ENCODE measurements at places on chromosomes 16 and 17. TPM values are rescaled to one million over a fixed set of nuclear protein-coding genes. Genes with fewer than 3 reads are reported as not detected.

DNA sequence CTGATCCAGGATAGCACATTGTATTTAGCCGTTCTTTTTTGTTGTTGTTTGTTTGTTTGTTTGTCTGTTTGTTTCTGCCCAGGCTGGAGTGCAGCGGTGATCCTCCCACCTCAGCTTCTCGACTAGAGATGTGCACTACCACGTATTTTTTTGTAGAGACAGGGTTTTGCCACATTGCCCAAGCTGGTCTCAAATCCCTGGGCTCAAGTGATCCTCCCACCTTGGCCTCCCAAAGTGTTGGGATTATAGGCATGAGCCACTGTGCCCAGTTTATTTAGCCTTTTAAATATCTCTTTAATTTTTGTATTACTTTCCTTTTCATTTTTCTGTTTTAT, 9.2 kb upstream of the NLRC5 start:
- no peaks in the 10 kb centered on the region for H3K36me3 ChIP-seq
- DNase-seq = no peak
- no peak overlapping the region for H3K27ac ChIP-seq
- H3K4me3 ChIP-seq = no peak overlapping the region
- peaks cover 5% of the 10 kb centered on the region for H3K4me1 ChIP-seq

DNA sequence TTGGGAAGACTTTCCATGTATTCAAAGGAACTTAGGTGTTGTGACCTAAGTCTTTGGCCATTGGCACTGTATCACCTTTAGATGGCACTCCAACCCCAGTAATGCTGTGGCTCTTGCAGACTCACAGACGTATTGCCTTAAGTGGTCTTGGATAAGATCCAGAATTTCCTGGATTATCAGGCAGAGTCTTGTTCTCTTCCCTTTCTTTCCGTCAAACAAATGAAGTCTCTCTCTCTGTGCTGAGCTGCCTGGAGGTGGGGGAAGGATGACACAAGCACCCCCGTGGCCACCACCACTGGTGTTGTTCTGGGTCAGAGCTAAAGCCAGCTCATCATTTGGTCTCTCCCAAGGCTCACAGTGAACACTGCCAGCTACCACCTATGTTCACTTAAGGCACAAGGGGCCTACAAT, 789.9 kb upstream of the KIF2B start:
- H3K27me3 ChIP-seq = no peaks in the 10 kb centered on the region
- H3K36me3 ChIP-seq = no peaks in the 10 kb centered on the region
- DNase-seq = no peak
- no peaks in the 10 kb centered on the region for H3K4me1 ChIP-seq

DNA sequence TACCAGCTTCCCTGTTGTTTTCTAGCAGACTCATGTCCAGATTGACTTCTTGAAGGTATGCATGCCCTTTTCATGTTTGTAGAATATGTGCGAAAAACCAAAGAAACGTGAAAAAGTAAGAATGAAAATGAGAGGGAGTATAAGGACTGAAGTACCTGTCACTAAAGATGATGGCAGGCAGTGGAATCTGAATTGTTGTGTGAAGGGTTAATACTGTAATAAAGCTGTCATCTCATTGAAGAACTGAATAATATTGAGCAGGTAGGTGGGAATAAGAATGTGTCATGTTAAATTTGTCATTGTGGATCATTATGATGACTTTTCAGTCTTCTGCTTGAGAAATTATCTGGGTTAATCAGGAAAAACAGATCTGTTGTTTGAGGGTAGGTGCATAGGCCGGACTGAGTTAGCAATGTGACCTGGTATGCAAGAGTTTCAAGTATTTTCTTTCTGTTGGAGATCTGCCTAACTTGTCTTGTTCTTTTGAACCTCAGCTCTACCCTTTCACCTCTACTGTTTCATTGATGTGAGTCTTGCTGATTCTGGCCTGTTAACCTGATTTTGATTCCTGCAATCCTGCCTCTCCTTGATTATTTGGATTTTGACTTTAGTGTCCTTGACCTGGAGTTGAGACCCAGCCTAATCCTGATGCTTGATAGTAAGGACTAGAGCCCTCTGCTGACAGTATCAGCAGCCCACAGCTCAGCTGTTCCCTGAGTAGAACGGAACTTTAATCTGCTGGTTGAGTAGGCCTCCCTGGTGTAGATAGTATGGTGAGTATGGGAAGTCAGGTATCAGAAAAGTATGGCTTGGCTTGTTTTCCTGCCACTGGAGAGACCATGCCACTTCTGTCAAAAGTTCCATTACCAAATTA, 64.6 kb downstream of the MAP2K4 start:
- no peak overlapping the region for H3K27ac ChIP-seq
- no peaks in the 10 kb centered on the region for H3K27me3 ChIP-seq
- no peaks in the 10 kb centered on the region for H3K36me3 ChIP-seq
- DNase-seq = no peak

GRCh38 chr17:71759422-71760060, 361.3 kb upstream of the SOX9 start:
- no peaks in the 10 kb centered on the region for H3K27me3 ChIP-seq
- DNase-seq = no peak
- no peak overlapping the region for H3K27ac ChIP-seq
- H3K4me1 ChIP-seq = no peaks in the 10 kb centered on the region

GRCh38 chr17:39563476-39563875, 44.2 kb downstream of the NEUROD2 start:
- H3K36me3 ChIP-seq = peaks cover 10% of the 10 kb centered on the region
- no peaks in the 10 kb centered on the region for H3K27me3 ChIP-seq
- H3K27ac ChIP-seq = no peak overlapping the region

DNA sequence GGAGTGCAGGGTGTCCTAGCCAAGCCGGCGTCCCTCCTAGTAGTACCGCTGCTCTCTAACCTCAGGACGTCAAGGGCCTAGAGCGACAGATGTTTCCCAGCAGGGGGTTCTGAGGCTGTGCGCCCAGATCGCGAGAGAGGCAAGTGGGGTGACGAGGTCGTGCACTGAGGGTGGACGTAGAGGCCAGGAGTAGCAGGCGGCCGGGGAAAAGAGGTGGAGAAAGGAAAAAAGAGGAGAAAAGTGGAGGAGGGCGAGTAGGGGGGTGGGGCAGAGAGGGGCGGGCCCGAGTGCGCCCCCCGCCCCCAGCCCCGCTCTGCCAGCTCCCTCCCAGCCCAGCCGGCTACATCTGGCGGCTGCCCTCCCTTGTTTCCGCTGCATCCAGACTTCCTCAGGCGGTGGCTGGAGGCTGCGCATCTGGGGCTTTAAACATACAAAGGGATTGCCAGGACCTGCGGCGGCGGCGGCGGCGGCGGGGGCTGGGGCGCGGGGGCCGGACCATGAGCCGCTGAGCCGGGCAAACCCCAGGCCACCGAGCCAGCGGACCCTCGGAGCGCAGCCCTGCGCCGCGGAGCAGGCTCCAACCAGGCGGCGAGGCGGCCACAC, at the start of gene MMP2:
TSS of gene MMP2 (plus strand) at position 372 of the 603 bp plus-strand sequence. CDS start 282 bp downstream, outside the sequence.
- H3K4me3 ChIP-seq = peak within 1 kb of the TSS; percentile 80
- peak; percentile 40 for DNase-seq
- no peak within 1 kb of the TSS for H3K27ac ChIP-seq
- H3K27me3 ChIP-seq = no peaks in the 10 kb centered on the region
- peaks cover 8% of the 10 kb centered on the region for H3K36me3 ChIP-seq

SLC47A2 gene
- total RNA-seq = 1.3 TPM

GRCh38 chr17:50816771-50817751, 18.3 kb upstream of the WFIKKN2 start:
- H3K27ac ChIP-seq = no peak overlapping the region
- no peaks in the 10 kb centered on the region for H3K36me3 ChIP-seq
- peaks cover 6% of the 10 kb centered on the region for H3K4me1 ChIP-seq
- DNase-seq = peak; percentile 52
- H3K4me3 ChIP-seq = no peak overlapping the region

DNA sequence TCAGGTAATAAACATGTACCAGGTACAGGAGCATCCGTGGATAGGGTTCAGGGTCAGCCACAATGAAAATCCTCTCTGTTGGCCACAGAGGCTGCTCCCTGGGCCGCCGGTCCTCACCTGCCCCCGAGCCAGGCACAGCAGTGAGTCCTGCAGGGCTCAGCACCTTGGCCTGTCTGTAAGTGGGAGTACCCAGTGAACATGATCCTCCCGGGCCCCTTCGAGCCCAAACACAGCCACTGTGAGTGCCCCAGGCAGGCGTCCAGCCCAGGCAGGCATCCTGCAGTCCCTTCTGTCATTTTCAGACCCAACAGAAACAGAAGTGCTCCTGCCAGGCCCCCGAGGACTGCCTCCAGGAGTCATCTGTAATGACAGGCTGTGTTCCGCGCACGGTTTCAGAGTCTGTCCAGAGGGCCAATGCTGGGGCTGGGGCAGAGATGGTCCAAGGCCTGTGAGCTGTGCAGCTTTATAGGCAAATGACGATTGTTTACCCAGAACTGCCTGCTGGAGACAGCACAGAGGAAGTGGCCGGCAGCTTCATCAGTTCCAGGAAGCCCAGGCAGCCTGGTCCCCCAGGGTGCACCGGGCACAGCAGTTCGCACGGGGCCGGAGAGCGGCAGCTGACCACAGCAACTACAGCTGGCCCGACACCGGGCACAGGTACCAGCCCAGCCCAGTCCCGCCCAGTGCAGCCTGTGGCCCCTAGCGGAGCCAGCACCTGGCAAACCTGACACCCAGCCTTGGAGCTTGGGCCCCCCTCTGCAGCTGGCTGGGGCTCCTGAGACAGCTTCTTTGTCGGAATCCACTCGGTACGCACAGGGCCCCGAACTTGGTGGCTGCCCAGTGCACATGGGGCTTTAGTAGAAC, 13.2 kb downstream of the SLC7A5 start:
- no peaks in the 10 kb centered on the region for H3K36me3 ChIP-seq
- no peak overlapping the region for H3K4me3 ChIP-seq
- peaks cover 17% of the 10 kb centered on the region for H3K4me1 ChIP-seq

DBNDD1 gene
- 7.4 TPM for total RNA-seq

TEKT5 gene
- 0.50 TPM for total RNA-seq

DNA sequence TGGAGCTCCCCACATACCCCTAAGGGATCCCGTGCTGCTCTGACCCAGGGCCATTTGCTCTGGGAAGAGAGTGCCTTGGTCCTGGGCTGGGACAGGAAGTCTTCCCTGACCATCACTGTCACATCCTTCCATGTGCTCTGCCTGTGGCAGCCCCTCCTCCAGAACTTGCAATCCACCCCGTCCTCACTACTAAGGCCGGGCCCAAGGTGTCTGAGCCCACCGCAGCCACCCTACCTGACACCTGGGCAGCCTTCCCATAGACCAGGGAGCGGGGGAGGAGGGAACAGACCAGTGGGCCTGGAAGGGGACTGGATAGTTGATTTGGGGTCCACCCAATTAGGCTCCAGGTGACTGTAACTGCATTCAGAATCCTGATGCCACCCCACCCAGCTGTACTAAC, 117.5 kb upstream of the CRHR1 start:
- no peak for DNase-seq
- no peak overlapping the region for H3K27ac ChIP-seq
- no peaks in the 10 kb centered on the region for H3K36me3 ChIP-seq
- H3K4me3 ChIP-seq = no peak overlapping the region

GRCh38 chr17:45841883-45842525, 2.7 kb upstream of the SPPL2C start:
- H3K36me3 ChIP-seq = no peaks in the 10 kb centered on the region
- no peak for DNase-seq
- H3K4me3 ChIP-seq = no peak overlapping the region
- H3K27me3 ChIP-seq = no peaks in the 10 kb centered on the region

DNA sequence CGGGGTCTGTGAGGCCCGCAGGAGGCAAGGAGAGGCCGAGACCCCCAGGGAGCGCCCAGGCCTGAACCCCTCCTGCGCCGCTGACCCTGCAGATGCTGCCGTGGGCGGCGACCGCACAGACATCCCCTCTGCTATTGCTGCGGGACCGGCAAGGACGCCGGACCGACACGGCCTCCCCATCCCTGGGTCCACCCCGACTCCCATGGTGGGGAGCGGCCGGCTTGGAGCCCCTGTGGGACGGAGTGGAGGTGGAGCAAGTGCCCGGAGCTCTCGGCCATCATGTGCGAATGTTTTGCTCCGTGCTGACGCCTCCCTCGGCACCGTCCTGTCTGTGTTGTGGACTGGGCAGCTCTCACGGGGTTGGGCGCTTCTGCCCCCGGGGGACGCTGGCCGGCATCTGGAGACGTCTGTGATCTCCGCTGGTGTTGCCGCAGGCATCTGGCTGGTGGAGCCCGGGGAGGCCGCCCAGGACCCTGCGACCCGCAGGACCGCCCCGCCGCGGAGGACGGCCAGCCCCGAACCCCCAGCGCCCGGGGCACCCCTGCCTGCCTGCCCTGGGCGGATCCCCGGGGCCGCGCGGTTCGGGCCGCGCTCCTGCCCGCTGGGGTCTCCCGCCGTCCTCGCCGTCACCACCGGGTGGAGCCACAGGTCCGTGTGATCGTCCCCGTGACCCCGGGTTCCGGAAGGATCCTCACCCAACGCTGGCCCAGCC, 12.8 kb upstream of the GNG13 start:
- no peak overlapping the region for H3K4me3 ChIP-seq
- H3K36me3 ChIP-seq = no peaks in the 10 kb centered on the region
- DNase-seq = peak; percentile 62
- peaks cover 28% of the 10 kb centered on the region for H3K27me3 ChIP-seq

Measured in adrenal gland (tissue), 19 donors.